ENCODE measurements at places on chromosomes 6 and 20. TPM values are rescaled to one million over a fixed set of nuclear protein-coding genes. Genes with fewer than 3 reads are reported as not detected.

The ARG1 gene
- not detected for total RNA-seq

The BHLHE23 gene
- not detected for total RNA-seq

The LHFPL5 gene
- not detected for total RNA-seq

The SDHAF4 gene
- total RNA-seq: 7.3 TPM

The GPX5 gene
- total RNA-seq: not detected

Data from HFFc6 (cell line).